ENCODE measurements at places on chromosomes 4 and X.

- no peak for DNase-seq
- H3K4me1 ChIP-seq: no peaks in the 10 kb centered on the region
- H3K27me3 ChIP-seq: no peaks in the 10 kb centered on the region
- H3K4me3 ChIP-seq: no peak overlapping the region
- H3K36me3 ChIP-seq: no peaks in the 10 kb centered on the region
Observed at GRCh38 chr4:160318567-160319220, 1215.8 kb downstream of the RAPGEF2 start.

DNA sequence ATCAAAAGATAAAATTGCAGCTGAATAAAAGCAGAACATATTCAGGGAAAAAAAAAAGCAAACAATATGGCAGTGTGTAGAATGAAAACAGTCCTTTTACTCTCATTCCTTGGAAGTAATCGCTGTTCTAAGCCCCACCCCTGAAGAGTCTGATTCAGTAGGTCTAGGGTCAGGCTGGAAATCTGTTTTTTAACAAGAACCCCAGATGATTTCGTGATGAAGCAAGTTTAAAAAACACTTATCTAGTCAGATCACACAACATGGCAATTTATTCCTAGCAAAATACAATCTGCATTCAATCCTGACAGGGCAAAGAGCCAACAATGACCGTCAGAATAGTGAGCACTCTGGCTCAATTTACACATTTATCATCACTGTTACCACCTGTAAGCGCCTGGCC, 16.1 kb downstream of the FAM120C start:
- H3K27ac ChIP-seq: no peak overlapping the region
- no peaks in the 10 kb centered on the region for H3K27me3 ChIP-seq
- no peaks in the 10 kb centered on the region for H3K4me1 ChIP-seq
- DNase-seq: no peak
- H3K36me3 ChIP-seq: no peaks in the 10 kb centered on the region

GRCh38 chrX:33434256-33435092, 223.1 kb upstream of the DMD start:
- H3K4me1 ChIP-seq: no peaks in the 10 kb centered on the region
- H3K36me3 ChIP-seq: no peaks in the 10 kb centered on the region
- H3K27ac ChIP-seq: no peak overlapping the region
- DNase-seq: no peak
- no peaks in the 10 kb centered on the region for H3K27me3 ChIP-seq
- no peak overlapping the region for H3K4me3 ChIP-seq

GRCh38 chr4:128298146-128298758, 10.6 kb upstream of the PGRMC2 start:
- H3K4me1 ChIP-seq: peaks cover 2% of the 10 kb centered on the region
- H3K27ac ChIP-seq: no peak overlapping the region
- no peak overlapping the region for H3K4me3 ChIP-seq

- no peak overlapping the region for H3K27ac ChIP-seq
- peaks cover 2% of the 10 kb centered on the region for H3K36me3 ChIP-seq
- H3K4me3 ChIP-seq: no peak overlapping the region
- no peak for DNase-seq
Observed at GRCh38 chr4:87310691-87311335, 11.9 kb downstream of the HSD17B13 start.

DNA sequence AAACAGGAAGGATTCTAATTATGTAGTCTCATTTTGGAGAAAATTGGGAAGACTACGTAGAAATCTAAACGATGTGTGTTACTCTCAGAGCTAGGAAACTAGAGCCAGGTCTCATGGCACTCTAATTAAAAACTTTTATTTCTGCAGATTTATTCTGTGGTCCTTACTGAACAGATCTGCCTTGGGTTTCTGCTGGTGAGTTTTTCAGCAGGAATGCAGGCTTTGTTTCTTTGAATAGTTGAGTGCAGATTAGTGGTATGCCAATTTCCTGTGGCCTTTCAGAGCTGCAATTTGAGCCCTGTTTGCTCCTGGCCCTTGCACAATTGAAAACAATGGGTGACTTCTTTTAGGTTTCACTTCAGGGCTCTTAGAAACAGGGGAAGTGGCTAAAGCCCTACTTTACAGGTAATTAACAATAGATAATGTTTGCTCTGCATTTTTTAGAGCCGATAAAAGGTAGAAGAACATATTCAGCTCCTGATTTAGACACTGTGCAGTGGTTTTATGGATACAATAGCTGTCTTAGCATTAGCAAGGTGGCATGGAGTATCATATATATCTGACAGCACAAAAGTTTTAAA, 21.8 kb downstream of the SPRY1 start:
- peaks cover 7% of the 10 kb centered on the region for H3K27me3 ChIP-seq
- peak overlapping the region; percentile 53 for H3K27ac ChIP-seq
- H3K4me1 ChIP-seq: peaks cover 13% of the 10 kb centered on the region
- H3K36me3 ChIP-seq: no peaks in the 10 kb centered on the region
- H3K4me3 ChIP-seq: no peak overlapping the region
- DNase-seq: no peak

GRCh38 chr4:71830-72229, 18.7 kb downstream of the ZNF595 start:
- no peak overlapping the region for H3K4me3 ChIP-seq
- DNase-seq: no peak
- no peaks in the 10 kb centered on the region for H3K27me3 ChIP-seq
- H3K36me3 ChIP-seq: peaks cover 4% of the 10 kb centered on the region
- no peak overlapping the region for H3K27ac ChIP-seq

GRCh38 chrX:151478058-151478457, 81.1 kb downstream of the VMA21 start:
- H3K36me3 ChIP-seq: no peaks in the 10 kb centered on the region
- no peak overlapping the region for H3K27ac ChIP-seq
- no peak overlapping the region for H3K4me3 ChIP-seq
- H3K27me3 ChIP-seq: peaks cover 8% of the 10 kb centered on the region
- no peak for DNase-seq

DNA sequence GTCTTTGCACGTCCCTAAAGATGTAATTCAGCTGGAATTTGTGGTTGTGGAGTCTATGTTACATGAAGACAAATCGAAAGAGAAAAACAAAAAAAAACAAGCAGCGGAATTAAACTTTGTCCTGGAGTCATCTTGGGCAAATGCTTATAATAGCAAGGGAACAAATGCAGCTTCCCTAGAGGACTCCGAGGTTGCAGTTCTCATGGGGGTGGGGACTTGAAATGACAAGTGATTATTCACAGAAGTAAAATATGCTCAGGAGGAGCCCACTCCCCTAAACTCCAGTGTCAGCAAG, 362.4 kb downstream of the ARHGAP24 start:
- H3K4me3 ChIP-seq: no peak overlapping the region
- DNase-seq: no peak
- no peaks in the 10 kb centered on the region for H3K4me1 ChIP-seq

GRCh38 chr4:182825786-182826185, 91.4 kb downstream of the DCTD start:
- peaks cover 45% of the 10 kb centered on the region for H3K27me3 ChIP-seq
- H3K4me1 ChIP-seq: peaks cover 9% of the 10 kb centered on the region
- no peak overlapping the region for H3K27ac ChIP-seq
- no peak for DNase-seq
- no peak overlapping the region for H3K4me3 ChIP-seq

DNA sequence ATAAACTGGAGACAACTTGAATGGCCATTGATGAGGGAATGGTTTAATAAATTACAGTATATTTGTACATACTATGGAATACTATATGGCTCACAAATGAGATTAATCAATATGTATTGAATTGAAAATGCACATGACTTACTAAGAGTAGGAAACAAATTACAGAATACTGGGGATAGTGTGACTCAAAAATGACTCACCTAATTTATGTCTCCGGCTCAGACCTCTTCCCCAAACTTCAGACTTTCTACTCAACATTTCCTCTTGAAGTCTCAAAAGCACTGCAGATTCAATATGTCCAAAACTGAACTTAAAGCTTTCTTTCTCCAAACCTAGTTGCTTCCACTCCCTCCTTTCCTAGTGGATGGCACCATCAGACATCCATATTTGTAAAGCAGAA, 28.8 kb upstream of the GRIA3 start:
- no peaks in the 10 kb centered on the region for H3K27me3 ChIP-seq
- DNase-seq: no peak
